Activated T-cell treated with anti-CD3 and anti-CD28 coated beads, Interleukin-2, amount 50 U/mL, for 24 hours (primary cell): ENCODE measurements at places on chromosomes 12 and 14.

GRCh38 chr14:53126731-53127130 lies 26.4 kb downstream of the DDHD1 start:
- no peak for DNase-seq

- no peak for DNase-seq
Observed at GRCh38 chr12:56775638-56776037, 12.5 kb downstream of the HSD17B6 start.

GRCh38 chr12:18837505-18837904 lies 99.6 kb downstream of the CAPZA3 start:
- no peak for DNase-seq

DNA sequence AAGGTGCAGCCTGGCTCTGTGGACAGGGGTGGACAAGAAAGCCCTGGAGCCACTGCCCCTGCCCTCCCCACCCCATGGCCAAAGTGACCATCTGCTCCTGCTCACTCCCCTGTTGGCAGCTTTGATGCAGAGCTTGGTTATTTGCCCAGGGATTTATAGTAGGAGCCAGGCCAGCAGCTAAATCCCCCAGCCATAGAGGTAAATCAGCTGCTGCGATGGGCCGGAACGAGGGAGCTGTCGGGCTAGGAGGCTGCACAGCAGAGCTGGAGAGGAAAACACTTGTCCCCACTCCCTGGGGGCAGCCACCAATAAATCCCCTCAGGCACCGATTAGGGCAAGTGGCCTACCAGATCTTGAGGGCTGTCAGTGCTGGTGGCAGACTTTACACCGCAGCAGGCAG lies 26.0 kb downstream of the SMUG1 start:
- DNase-seq, result no peak

DNA sequence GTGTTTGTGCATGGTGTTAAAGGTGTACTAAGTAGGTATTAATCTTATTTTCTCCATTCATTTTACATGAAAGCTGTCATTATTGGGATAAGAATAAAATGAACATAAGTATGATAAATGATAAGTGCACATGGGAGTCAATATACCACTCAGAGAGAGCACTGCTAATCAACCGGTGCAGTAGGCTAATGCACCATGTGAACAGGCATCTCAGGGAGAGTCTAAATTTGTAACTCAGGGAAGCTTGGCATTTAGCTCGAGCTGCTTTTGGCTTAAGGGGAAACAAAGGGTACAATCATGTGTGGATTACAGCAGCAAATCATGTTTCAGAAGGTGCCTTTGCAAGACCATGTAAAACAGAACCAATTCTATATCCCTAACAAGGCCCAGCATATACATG lies 127.4 kb downstream of the MGST1 start:
- DNase-seq, result no peak

DNA sequence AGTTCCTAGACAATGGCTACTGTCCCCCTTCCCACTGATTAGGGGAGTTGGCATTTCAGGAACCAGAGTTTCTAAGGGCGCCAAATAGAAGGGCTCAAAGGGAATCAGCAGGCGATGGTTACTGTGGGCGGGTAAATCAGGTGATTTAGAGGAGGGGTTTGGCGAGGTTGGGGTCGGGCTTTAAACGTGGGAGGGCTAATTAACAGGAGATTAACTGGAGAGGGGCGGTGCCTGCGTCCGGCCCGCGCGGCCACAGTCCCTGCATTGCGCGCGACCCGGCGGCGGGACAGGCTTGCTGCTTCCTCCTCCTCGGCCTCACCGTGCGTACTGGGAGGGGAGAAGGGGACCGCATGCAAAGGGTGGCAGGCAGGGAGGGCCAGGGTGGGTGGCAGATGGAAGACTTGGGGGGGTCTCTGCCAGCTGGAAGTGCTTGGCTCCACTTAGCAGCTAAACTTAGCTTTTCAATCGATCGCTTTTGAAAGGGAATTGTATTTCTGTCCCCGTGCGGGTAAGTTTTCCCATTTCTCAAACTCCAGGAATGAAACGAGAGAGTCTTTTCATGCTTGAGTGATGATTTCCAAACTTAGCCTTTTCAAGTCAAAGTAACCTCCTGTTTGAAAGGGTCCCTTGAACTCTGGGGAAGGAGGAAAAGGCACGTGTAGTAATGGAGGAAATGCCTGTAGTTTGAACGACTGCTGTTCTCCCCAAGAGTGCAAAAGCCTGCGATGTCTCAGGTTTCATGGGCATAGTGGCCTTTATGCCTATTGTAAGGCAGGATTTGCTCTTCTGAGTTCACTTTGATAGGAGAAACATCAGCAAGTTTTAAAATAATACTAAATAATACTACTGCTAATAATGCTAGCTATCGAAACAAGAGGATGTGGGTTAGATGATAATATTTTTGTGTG lies at the start of gene MGST1:
Gene MGST1 (plus strand): TSS at position 255 of the 908 bp plus-strand sequence. CDS start 6,608 bp downstream, outside the sequence.
- DNase-seq, result no peak

- DNase-seq, result no peak
Observed at GRCh38 chr12:41946106-41946505, 198.6 kb downstream of the GXYLT1 start.

DNA sequence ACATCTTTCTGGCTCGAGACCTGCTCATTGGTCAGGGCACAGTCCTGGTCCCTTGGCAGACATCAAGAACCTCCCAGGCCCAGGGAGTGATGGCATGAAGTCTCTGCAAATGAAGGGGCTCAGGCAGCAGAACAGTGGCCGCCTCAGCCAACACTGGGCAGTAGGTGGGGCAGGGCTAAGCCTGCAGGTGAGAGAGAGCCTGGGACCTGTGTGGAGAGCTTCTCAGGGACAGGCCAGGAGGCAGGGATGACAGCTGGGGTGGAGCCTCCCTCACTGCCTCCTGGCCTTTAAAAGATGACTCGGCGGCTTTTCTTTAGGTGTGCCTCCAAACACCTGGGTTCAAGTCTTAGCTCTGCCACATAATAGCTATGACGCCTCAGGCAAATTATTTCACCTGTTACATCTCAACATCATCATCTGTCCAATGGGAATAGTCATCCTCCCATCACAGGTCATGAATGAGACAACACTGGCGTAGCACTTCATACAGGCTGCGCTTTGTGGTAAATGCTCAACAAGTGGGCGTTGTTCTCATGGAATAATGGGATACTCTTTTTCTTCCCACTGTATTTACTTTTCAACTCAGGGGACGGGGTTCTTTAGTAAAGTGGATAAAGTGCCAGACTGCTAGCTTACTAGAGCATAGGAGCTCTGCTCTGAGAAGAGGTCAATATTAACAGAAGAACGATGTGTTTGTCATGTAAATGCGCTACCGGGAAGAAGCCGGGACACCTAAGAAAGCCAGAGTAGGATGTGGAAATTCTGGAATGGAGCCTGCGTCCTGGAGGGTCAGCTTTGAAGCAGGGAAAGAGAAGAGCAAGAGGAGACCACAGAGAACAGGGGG lies 277.4 kb downstream of the FOXN3 start:
- DNase-seq, result no peak

DNA sequence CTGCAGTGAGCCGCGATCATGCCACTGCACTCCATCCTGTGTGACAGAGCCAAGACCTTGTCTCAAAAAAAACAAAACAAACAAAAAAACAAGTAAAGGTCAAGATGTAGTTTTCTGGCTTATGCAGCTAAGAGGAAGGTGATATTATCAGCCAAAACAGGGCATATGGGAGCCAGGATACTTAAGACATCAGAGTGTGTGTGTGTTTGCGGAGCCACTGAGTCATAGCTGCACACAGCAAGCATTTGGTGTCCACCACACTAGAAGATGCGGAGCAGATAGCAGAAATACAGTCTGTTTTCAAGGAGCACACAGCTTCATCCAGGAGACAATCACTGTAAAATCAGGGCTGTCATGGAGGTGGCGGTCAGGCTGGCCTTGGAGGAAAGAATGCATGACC lies 72.6 kb upstream of the REP15 start:
- no peak for DNase-seq

DNA sequence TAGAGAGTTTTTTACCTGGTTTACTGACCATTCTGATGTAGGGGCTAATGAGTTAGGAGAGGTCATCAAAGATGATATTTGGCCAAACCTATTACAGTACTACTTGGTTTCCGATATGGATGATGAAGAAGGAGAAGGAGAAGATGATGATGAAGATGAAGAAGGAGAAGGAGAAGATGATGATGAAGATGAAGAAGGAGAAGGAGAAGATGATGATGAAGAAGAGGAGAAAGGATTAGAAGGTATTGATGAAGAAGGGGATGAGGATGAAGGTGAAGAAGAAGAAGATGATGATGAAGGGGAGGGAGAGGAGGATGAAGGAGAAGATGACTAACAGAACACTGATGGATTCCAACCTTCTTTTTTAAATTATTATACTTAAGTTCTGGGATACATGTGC lies 196.6 kb downstream of the TMX1 start:
- DNase-seq, result no peak

DNA sequence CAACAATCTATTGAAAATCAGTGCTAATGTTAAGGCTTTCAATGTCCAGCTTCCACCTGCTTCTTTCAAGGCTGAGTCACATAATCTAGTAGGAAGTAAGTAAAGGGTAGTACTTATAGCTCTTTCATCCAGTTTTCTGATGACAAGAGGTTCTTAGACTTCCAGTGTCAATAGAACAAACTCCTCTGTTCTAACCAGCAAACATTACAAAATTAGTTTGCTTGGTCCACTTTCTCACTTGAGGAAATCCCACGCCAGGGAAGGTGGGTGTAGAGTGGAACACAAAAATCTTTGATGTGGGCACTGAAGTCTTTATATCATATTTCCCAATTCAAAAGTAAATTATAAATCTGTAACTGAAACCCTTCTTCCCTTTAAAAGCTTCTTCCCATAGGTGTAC lies 2.6 kb downstream of the NPC2 start:
- DNase-seq, result no peak

- DNase-seq, result no peak
Observed at GRCh38 chr12:122421187-122421820, 1.2 kb downstream of the CLIP1 start.

- DNase-seq, result no peak
Observed at GRCh38 chr14:100015251-100015655, 50.0 kb upstream of the EVL start.

DNA sequence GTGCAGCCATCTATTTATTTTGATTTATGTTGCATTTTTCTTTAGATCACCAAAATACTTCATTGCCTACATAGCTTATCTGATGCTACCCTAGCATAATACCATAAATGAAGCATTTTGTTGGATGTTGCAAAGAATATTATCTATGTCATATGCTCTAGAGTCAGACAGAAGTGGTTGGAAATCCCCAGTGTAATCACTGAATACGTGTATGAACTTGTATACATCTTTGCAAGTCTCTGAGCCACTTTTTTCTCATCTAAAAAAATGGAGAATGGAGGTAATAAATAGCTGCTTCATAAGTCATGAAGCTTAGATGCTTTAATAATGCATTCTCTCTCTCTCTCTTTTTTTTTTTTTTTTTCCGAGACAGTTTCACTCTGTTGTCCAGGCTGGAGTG lies 18.5 kb downstream of the EVL start:
- DNase-seq, result no peak

- DNase-seq, result no peak
Observed at GRCh38 chr14:103022002-103022684, 35.2 kb downstream of the CDC42BPB start.

DNA sequence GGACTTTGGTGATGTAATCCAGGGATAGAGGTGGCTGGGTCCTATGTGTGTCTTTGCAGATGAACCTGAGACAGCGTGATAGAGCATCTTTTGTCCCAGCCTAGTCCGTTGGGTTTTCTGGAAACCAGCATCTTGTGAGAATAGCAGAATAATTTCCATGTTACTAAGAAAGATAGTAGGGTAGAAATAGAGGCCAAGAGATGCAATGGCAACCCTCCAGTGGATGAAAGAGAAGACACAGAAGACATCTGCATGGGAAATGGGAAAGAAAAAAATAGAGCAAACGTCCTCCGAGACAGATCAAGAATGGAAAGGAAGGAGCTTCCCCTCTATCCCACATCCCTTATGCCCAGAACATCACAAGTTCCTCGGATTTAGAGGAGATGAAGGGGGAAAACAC lies 409.3 kb upstream of the TMEM132C start:
- DNase-seq, result no peak

- no peak for DNase-seq
Observed at GRCh38 chr14:91219517-91220389, 24.8 kb downstream of the GPR68 start.

DNA sequence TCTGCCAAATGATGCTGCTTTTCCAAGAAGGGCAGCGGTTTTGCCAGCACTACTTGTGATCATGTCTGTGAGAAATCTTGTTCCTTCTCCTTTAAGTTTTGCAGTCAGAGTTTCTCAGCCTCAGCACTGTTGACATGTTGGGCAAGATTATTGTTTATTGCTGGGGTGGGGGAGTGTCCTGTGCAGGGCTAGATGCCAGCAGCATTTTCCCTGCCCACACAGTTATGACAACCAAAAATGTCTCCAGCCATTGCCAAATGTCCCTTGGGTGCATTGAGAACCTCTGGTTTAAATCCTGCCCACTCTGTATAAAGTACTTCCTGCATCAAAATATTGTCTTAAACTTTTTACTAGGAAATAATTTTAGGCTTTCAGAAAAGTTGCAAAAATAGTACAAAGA lies 20.0 kb downstream of the TMEM132C start:
- no peak for DNase-seq

GRCh38 chr12:130494736-130495135 lies 157.0 kb downstream of the PIWIL1 start:
- no peak for DNase-seq

DNA sequence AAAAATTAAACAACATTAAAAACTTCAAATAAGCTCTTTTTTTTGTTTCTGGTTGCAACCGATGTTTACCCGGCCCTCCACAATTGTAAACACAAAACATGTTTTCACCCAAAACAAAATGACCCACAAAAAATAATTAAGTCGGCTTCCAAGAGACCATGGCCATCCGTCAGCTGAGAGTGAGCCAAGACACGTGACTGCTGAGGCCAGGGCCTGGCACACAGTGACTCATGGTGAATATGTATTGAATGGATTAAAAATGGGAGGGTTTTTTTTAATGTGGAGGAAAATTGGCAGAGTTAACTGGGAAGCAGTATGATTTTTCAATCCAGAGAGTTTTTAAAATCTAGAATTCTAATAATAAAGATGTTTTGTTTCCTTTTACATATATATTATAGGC lies 13.8 kb upstream of the CPNE8 start:
- DNase-seq, result no peak

- no peak for DNase-seq
Observed at GRCh38 chr14:34640826-34641225, 10.9 kb upstream of the SNX6 start.

DNA sequence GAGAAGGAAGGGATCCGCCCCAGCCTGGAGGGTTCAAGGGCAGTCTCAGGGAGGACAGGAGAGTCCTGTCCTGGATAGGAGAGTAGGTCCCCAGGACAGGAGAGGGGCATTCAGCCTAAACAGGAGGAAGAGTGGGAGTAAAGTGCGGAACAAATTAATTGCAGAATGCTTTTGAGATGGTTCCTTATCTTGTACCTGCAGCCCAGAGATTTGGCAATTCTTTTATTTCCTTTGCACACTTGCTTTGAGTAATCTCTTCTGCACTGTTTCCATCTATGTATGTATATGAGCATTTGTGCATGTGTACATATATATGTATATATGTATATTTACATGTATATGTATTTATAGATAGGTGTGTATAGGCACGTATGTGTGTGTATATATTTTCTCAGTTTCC lies 22.7 kb downstream of the PLEK2 start:
- DNase-seq, result no peak
